ENCODE measurements at places on chromosomes 4 and X. TPM values are rescaled to one million over a fixed set of nuclear protein-coding genes. Genes with fewer than 3 reads are reported as not detected.

SSX2B gene
- total RNA-seq, result not detected

GLRB gene
- total RNA-seq, result 3.3 TPM

RAB40A gene
- 1.4 TPM for total RNA-seq

PHEX gene
- 0.25 TPM for total RNA-seq

MAMLD1 gene
- 6.5 TPM for total RNA-seq

CFAP47 gene
- 1.4 TPM for total RNA-seq

Data from kidney (tissue), 22 donors.